ENCODE measurements at places on chromosomes 16 and 17.

- no peak for DNase-seq
Observed at GRCh38 chr17:54982399-54982798, 13.8 kb downstream of the STXBP4 start.

DNA sequence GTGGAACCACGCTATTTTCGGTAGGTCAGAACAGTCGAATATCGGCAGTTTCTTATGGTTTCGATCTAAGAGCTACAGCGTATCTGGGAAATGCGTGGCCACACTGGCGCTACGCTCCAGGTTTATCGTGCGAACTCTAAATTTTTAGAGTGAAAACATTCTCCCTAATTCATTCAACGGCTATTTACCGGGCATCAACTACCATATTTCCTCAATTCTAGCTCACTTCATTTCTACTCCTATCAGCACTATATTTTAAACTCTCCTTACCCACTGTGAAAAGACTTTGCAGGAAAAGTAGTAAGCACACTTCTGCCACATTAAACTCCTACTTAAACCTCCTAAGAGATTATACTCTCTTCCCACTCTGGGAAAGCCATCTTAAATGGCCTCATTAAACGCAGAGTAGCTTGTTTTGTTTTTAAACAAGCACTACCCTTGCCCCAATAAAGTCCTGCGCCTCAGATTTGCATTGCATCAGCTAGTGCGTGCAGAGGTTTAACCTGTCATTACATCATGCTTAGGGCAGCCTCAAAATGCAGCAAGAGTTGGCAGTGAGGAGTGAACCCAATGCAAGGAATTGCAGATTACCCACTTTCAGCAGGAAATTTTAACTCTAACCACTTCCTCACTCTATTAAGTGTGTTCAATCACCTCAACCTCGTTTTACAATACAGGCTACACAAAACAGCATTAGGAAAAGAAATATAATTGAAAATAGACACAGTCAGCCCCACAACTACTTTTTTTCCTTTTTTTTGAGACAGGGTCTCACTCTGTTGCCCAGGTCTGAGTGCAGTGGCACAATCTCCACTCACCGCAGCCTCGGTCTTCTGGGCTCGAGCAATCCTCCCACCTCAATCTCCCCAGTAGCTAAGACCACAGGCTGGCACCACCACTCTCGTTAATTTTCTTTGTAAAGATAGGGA lies 18.8 kb downstream of the SIAH1 start:
- no peak for DNase-seq

GRCh38 chr16:88706965-88707826 lies 893 bp downstream of the CTU2 start:
- no peak for DNase-seq

- DNase-seq: no peak
Observed at GRCh38 chr16:49369651-49370611, 3.7 kb upstream of the C16orf78 start.

DNA sequence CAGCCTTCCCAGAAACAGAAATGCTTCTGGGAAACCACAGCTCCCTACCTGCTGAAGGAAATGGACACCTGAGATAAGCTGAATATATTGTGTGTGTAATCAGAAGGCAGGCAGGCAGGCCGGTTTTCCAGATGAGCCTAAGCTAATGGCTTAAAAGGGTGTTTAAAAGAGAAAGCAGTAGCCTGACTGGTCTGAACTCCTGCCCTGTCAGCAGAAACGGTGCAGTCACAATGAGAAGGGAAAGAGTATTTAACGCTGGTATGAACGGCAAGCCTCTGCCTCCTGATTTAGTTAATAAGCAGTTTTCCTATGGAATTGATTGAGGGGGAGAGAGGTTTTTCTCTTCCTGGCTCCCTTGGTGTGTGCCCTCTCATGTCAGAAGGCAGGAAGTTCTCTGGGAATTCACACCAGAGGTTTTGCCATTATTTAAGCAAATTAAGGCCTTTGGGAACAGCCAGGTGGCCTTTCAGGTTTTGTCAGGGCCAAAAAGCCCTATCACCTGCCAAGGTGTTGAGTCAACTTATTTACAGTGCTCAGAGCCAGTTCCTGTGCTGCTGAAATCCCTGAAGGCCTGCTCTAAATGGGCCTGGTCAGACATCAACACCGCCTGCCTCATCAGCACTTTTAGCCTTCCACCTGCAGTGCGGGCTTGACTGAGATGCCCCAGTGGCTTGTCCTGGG lies 41.6 kb downstream of the CDH1 start:
- no peak for DNase-seq

DNA sequence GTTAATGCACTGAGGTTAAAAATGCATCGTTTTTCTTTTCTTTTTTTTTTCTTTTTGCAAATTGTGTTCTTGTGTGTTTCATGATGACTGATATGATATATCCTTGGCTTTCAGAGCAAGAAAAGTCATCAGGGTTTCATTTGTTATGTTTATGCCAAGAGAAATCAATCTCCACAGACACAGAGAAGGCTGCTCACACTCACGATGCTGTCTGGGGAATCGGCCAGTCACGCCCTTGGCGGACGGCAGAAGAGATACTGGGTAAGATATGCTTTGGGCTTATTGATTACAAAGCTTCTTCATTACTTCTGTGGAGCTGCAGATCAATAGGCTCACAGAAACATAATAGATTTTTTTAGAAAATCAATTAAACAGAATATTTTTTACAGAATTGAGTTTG lies 42.2 kb upstream of the TNRC6C start:
- no peak for DNase-seq

- DNase-seq: no peak
Observed at GRCh38 chr17:14813649-14814370, 451.3 kb downstream of the PMP22 start.

DNA sequence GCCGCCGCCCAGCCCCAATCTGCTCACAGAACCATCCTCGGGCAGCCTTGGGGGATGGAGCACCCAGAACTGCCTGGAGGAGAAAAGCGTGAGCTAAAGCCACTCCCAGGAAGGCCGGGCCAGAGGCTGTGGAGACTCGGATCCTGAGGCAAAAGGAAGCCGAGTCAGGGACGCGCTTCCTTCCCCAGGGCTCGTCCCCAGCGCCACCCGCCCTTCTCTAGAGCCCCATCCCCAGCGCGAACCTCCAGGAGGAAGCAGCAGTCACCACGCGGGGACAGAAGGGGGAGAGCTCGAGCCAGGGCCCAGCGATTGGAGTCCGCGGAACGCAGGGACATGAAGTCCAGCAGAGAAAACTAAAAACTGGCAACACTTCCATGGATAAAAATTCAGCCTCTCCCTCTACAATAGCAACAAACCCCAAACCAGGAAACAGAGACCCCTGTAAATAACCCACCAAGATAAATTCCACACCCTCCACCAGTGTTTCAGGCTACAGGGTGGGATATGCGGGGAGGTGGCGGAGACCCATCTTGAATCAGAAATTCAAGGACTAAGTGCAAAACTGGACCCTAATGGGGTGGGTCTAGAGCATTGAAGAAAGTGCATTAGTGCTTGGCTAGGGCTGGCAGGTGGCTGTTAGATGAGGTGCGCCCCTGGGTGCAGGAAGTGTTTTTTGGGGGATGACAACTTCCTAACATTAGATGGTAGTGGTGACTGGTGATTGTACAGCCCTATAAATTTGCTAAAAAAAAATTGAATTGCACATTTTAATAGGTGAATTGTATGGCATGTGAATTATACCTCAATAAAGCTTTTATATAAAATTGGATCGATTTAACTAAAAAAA lies 116.1 kb upstream of the METRNL start:
- DNase-seq: no peak

DNA sequence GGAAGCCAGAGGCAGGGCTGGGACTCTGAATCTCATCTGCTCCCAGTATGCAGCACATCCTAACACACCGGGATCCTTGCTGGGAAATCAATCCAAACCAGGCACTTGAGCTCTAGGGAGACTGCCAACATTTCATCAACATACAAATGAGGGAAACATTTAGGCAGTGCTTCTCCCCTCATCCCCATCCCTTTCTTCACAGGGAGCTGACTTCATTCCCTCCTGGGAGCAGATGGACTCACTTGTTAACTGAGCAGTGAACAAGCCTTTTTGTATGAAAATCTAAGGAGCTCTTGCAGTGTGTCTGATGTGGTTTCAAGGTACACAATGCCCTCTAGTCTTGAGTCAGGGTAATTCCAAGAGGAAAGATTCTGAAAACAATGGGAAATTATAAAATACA lies 96.3 kb downstream of the TMEM114 start:
- no peak for DNase-seq

GRCh38 chr16:87041286-87041685 lies 275.9 kb downstream of the C16orf95 start:
- DNase-seq: no peak

- no peak for DNase-seq
Observed at GRCh38 chr17:78349891-78350642, 9.8 kb downstream of the SOCS3 start.

GRCh38 chr17:15479703-15480102 lies 12.3 kb upstream of the CDRT4 start:
- no peak for DNase-seq

DNA sequence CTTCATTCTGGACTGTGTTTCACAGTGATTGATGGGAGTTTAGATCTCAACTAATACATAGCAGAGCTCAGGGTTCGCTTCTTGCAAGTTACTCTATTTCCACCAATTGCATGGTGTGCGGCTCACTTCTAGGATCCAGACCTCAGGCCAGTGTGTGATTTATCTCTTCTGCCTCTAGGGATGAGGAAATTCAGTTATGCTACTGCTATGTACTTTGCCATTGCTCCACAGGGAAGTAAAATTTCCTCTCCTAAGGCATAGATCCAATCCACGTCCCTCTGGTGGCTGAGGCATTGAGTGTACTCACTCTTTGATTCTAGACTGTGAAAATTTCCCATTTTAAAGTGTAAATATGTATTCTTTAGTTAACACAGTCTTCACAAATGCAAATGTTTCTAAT lies 214.1 kb downstream of the HS3ST3B1 start:
- DNase-seq: no peak

DNA sequence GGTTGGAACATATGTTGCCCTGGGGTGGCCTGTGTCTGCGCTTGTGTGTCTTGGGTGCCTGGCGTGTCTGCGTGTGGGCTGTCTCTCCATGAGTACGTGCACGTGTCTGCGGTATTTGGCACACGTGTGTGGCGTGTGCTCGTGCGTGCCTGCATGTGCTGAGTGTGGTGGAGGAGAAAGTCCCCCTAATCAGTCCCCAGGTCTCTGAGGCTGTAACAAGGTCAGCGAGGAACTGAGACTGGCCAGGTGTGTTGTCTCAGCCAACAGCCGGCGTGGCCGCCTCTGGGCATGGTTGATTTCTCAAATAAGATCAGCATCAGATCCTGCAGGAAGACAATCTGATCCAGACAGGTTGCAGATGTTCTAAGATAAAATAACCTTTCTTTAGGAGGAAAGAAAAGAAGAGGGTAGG lies 3.5 kb upstream of the CPNE7 start:
- DNase-seq: no peak
